CD4-positive, alpha-beta T cell treated with Interleukin-2 at 100 ng/mL for 4 hours (primary cell): ENCODE measurements at places on chromosomes 6 and 20.

GRCh38 chr6:43235841-43236240 lies 6.6 kb upstream of the DNPH1 start:
- DNase-seq, result no peak

DNA sequence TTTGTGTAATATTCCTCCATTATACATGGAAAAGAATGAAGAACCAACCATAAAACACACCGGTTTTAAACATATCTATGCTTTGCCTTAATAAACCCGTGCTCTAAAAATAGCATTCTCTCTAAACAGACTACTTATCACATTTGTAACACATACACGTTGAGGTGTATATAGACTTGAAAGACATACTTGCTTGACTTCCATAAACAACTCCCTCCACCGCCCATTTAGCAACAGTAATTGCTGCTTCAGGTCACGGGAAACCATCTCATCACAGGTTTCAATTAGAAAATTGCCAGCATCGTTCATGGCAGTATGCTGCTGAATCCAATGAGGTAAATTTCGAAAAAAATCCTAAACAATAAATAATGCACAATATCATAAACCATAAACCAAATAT lies 174.0 kb downstream of the SYNE1 start:
- no peak for DNase-seq

DNA sequence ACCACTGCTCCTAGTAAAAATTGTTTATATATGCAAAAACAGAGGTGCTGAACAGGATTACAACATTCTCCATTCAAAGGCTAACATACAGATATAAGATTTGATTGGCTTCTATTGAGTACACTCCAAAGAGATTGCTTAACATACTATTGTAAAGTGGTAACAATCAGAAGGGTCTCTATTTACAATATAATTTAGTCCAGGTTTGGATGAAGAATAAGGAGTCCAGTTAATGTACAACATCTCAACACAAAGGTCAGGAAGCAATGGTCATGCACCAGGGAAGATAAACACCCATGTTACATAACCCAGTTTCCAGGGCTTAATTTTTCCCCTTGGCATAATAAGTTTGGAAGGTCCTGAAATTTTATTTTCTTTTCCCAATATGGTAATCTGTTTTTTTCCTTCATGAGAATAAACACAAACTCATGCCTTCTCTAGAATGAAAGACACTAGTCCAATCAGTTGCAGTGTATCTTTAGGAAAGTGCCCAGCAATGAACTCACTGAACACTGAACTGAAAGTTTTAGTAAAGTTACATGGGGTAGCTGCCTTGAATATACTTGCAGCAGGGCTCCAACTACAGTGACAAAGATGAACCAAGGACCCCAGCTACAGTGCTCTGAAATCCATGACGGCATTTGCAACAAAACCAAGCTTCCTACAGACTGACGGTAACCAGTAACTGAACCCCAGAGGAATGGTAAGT lies 255.3 kb upstream of the GJE1 start:
- no peak for DNase-seq

- no peak for DNase-seq
Observed at GRCh38 chr6:52712136-52712535, 41.2 kb downstream of the TMEM14A start.

- DNase-seq, result no peak
Observed at GRCh38 chr6:158900663-158901312, 81.6 kb upstream of the EZR start.

- no peak for DNase-seq
Observed at GRCh38 chr6:56032715-56033260, 157.4 kb upstream of the BMP5 start.

DNA sequence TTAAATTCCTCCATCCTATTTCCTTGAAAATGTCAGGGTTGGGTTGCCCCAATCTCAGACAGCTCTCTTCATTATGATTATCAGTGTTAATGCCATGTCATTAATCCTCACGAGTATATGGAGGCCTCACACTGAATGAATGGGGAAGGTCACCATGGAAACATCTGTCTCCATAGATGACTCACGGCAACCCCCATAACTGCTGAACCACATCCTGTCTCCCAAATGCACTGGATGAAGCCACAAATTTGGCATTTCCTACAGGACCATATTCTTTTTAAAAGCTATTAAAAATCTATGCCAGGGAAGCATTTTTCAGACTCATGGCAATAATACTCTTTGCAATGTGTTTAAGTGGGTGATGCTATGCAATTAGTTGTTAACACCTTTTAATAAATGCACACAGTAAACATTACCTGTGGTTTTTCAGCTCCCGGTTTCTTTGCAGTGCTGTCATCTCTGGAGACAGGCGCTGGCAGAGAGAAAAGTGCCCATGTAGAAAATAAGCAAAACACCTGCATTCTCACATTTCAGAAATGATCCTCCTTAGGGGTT lies 80.1 kb upstream of the PTPRK start:
- no peak for DNase-seq

GRCh38 chr6:52846002-52846401 lies 5.4 kb upstream of the GSTA5 start:
- no peak for DNase-seq

- DNase-seq, result no peak
Observed at GRCh38 chr20:39700528-39700927, 738.4 kb downstream of the DHX35 start.

GRCh38 chr6:162157167-162157870 lies 570.2 kb downstream of the PRKN start:
- DNase-seq, result no peak

DNA sequence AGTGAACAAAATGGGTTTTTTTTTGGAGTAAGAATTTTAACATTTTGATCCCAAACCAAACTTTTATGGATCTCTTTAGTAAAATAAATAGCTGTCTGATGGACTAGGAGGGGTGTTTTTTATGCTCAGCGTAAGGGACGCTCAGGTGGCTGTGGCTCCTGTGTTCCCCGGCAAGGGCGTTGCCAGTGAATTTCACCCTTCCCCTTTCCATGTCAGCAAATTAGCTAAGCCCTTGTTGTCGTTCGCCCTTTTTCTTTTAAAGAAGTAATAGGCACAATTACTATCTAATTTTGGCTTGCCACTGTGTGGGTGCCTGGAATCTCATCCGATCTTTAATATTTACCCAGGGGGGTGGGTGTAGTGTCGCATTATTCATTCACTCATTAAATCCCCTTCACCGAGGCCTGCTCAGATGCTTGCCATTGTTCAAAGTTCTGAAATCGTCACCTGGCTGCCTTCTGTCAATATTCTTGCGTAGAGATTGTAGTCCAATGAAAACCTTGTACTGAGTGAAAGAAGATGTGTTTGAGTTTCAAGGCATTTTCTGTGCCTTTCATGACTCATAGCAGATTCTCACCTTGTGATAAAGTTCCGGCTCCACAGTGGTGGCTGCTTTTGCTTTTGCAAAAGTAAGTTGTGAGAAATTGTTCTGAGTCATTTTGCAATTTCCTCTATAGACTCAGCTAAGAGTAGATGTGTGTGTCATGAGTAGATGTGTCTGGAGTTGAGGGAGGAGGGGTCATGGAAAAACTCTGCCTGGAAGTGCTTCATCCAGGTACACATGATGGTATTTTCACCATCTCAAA lies 40.0 kb upstream of the CLDN20 start:
- DNase-seq, result peak; percentile 68

DNA sequence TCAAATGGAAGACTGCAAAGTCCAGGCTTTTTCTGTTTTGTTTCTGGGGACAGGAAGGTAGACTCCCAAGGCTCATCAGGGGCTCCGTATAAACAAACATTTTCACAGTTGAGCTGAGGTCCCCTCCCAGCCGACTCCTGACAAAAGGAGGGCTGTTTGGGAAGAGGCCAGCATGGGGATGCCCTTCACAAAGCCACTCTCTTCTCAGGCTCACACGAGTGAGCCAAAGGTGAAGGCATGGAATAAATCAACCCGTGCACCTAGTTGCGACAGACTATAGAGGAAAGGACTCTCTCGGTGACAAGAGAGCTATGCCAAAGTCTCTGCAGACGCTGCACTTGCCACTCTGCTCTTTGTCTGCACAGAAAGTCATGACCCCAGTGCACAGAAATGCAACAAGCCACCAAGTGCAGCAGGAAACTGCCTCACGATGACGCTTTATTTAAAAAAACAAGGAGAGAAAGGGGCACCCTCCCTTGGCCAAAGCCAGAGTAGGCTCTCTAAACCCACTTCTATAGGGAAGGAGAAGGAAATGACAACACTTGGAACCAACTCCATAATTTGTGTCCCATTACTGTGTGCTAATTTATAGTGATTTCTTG lies 21.0 kb downstream of the JAG1 start:
- DNase-seq, result no peak
